ENCODE measurements at places on chromosomes 2 and 18. TPM values are rescaled to one million over a fixed set of nuclear protein-coding genes. Genes with fewer than 3 reads are reported as not detected.

GRCh38 chr2:43356774-43357173, 130.4 kb upstream of the ZFP36L2 start:
- DNase-seq, result no peak

DNA sequence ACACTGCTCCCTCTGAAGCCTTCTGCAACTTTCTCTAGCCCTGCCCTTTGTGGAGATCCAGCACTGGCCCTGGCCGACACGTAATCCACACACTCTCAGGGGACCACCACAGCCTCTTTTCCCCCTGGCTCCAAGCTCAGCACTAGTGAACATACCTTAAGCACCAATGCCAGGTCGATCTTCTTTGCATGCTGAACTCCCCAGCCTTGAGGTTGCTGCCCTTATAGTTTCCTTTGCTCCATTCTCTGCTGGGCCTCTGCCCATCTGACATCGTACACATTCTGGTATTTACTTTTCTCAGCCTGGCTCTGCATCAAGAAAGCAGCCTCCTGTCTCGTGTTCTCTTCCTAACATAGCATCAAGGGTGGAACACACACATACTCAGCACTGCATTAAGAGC, 361.5 kb downstream of the LPIN1 start:
- no peak for DNase-seq

DNA sequence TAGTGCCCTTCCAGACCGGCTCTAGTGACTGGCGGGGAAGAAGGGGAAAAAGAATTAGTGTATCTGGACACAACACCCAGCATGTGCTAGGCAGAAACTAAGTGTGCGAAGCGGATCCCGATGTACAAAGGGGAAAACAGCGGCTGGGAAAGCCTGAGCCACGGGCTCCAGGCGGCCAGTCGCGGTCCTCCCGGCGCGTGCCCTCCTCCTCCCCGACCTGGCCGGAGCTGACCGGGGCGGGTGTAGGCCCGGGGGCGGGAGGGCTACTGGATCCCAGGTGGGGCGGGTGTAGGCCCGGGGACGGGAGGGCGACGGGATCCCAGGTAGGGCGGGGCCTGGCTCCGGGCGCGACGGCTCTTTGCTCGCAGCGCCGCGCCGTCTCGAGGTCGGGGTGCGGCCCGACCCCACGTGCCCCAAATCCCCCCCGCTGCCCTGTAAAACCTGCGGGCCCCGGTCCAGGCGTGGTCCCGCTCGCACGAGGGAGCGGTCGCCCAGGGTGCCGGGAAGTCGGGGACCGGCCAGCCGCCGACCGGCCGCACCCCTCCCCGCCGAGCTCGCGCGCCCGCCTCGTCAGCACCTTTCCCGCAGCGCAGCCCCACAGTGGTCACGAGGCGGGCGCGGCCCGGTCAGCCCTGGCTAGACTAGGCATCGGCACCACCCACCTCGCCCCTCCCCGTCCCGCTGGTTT, 48.8 kb downstream of the C2orf42 start:
- DNase-seq, result no peak

DNA sequence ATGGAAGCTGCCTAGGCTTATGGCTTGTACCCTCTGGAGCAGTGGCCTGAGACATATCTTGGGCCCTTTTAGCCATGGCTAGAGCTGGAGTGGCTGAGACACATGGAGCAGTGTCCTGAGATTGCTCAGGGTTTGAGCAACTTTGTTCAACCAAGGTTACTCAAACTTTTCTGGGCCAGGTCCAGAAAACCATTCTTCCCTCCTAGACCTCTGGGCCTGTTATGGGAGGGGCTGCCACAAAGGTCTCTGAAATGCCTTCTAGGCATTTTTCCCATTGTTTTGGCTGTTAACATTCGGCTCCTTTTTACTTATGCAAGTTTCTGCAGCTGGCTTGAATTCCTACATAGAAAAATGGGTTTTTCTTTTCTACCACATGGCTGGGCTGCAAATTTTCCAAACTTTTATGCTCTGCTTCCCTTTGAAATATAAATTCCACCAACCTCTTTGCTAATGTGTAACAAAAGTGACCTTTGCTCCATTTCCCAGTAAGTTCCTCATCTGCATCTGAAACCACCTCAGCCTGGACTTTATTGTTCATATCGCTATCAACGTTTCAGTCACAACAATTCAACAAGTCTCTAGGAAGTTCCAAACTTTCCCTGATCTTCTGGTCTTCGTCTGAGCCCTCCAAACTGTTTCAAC, 84.9 kb upstream of the MAP4K3 start:
- DNase-seq, result no peak

DNA sequence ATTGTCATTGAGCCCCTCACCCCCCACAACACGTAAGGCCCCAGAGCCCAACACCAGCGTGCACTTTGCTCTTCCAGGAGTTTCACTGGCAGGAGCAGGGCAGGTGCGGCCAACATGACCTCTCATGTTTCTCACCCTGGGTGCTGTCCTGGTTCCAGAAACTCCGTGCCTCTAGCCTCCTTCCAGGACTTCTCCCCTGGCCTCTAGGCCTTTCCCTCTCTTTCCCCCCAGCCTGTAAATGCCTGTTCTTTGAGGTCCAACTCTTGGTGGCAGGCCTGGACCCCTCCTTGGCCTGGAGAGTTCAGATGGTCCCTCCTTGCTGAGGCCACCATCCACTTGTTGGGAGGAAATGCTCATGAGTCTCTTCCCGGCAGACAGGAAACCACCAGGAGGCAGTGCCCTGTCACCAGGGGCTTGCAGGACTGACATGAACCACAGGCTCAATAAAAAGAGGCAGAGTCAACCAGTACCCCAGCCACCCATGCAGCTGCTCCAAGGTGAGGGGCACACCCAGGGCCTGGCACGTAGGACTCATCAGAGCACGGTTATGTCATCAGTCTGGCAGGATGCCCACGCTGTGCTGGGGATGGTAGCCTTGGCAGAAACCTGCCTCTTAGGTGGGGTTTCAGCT, 1.5 kb downstream of the MALL start:
- peak; percentile 96 for DNase-seq

GRCh38 chr2:118925981-118926380, 16.0 kb upstream of the MARCO start:
- no peak for DNase-seq

- no peak for DNase-seq
Measured at GRCh38 chr2:38191516-38191915, 115.6 kb upstream of the CYP1B1 start.

DNA sequence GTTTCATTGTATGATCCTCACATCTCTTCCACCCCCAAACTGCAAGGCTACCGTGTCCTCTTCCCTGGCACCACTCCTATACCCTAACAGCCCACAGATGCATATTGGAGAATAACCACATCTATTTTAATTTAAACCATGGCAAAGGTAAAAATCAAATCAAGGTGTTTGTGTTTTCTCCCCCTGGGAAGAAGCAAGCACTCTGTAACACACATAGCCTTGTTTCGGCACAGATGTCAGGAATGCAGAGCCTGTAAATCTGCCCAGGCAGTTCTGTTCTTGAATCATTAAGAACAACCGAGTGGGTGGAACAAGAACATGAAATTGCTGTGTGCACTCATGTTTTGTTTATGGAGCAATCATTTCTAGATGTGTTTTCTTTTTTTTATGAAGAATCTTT, 6.8 kb upstream of the COX7A2L start:
- DNase-seq, result no peak

DNA sequence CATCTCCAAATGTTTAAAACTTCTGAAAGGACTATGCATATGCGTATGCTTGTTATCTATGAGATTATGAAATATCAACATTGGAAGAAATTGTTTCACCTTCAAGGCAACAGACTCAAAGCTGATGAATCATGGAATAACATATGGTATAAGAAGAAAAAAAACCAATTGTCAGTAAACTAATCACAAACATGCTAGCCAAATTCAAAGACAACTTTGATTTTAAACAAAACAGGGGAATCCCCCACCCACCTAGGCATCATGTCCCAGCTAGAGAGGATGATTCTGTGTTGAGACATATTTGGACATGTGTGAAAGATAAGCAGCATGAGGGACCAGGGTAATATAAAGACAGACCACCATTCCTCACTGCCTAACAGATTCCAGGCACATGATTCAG, 147.7 kb downstream of the WDPCP start:
- DNase-seq, result no peak

GRCh38 chr2:79801082-79801481, 288.2 kb downstream of the CTNNA2 start:
- DNase-seq, result no peak

DNA sequence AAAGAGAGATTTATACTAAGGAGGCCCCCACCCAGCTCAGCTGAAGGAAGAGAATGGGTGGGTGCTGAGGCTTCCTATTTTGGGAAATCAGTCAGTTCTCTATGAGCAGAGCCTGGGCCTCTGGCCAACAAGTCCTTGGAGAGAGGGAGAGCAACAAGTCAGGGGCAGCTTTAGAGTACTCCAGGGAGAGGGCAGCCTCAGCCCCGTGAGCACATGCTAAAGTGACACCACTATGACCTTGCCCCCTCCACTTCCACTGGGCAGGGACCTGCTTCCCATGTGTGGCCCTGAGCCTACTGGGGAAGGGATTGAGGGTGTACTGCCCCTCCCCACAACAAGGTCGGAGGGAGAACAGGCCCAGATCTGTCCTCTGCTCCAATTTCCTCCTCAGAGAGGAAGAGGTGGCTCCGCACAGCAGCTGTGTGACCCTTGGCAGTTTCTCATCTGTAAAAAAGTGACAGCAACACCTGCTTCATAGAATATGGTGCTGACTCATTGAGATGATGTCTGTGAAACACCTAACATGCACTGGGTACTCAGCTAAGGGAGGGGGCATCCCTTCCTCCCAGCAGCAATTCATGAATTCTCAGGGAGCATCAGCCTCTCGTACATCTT, 72.9 kb downstream of the CLHC1 start:
- peak; percentile 48 for DNase-seq

DNA sequence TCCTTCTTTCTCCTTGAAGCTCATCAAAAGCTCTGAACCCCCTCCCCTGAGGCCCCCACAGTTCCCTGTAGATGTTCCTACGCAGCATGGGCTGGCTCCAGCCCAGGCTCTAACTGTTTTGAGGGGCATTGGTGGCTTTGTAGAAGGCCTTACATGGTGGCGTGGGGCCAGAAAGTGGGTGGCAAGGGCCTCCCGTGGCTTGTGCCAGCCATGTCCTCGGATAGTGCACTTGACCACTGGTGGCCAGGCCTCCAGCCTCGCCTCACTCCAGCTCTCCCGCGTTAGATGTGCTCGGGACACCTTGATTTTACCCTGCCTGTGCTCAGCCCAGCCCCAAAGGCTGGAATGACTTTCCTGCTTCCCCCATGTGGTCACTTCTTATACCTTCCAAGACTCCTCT, 92.9 kb downstream of the TWIST2 start:
- DNase-seq, result no peak

- DNase-seq, result peak; percentile 16
Measured at GRCh38 chr2:174059178-174059883, 94.2 kb upstream of the SP3 start.

DNA sequence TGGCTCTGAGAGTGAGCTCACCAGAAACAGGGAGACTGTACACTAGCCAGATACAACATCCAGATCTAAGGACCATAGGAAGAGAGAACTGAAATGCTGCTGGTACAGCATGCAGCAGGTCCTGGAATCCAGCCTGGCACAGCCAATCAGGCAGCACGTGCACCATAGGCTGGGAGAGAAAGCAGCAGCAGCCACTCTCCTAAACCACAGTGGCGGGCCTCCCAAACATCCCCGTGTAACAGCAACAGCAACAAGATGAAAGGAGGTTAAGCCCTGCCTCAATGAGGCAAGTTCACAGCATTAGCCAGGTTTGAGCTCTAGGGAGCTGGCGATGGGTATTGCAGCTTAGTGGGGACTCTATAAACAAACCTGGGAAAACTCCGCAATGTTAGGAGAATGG, 192.0 kb downstream of the EPHA4 start:
- DNase-seq, result no peak

DNA sequence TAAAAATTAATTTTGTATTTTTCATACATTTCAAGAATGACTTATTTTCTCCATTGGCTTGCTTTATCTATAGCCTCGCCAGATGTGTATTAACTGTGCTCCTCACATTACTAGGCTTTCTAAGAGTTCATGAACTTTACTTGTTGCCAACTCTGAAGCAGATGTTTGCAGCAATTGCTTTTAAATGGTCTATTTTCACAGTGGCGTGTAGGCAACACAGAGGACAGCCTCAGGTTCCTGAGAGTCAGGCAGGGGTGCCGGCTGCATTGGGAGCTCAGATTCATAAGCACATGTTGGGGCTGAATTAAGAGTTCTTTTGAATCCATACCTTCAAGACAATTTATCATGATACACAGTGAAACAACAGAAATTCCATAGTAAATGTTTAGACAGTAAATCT, 179.2 kb upstream of the PXDN start:
- DNase-seq, result no peak

GRCh38 chr2:83069724-83070123, 1389.4 kb downstream of the SUCLG1 start:
- DNase-seq, result peak; percentile 79

UPP2 gene
- total RNA-seq, result not detected

SLC30A3 gene
- 6.5 TPM for total RNA-seq

SP140L gene
- total RNA-seq, result 13.0 TPM

CSRNP3 gene
- 4.0 TPM for total RNA-seq

TMEM182 gene
- 1.2 TPM for total RNA-seq

OXER1 gene
- not detected for total RNA-seq

MYL1 gene
- total RNA-seq, result not detected

FN1 gene
- 15.5 TPM for total RNA-seq

Data from A172 (cell line).